ENCODE measurements at places on chromosomes 2 and 18. TPM values are rescaled to one million over a fixed set of nuclear protein-coding genes. Genes with fewer than 3 reads are reported as not detected.
A peak's percentile ranks its signal among the peaks of the same experiment; 100 is the strongest.

GRCh38 chr2:139020287-139020686 lies 240.1 kb upstream of the NXPH2 start:
- DNase-seq: no peak

The ERICH2 gene
- 1.2 TPM for polyA plus RNA-seq

GRCh38 chr2:213766465-213766901 lies 482.2 kb downstream of the SPAG16 start:
- peak; percentile 51 for DNase-seq

DNA sequence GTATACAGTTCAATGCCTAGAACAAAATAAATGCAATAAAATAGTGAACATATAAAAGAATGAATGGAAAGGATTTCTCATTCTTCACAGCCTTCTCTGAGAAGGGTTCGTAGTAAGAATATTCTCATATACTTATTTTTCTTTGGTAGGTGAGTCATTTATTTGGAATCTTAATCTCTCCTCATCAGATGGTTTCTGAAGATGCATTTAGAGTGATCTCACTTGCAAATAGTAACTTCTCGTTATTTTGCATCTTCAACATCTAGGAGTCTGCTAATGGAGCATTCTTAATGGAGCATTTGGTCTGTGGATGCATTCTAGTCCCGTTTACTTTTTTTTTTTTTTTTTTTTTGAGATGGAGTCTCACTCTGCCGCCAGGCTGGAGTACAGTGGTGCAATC lies 3.9 kb downstream of the UBXN4 start:
- DNase-seq: no peak

The CIB4 gene
- polyA plus RNA-seq: not detected

- DNase-seq: no peak
Measured at GRCh38 chr2:220226076-220226475, 598.6 kb downstream of the SLC4A3 start.

The SMC6 gene
- polyA plus RNA-seq: 8.8 TPM

The CAPN14 gene
- 0.15 TPM for polyA plus RNA-seq

The TCF23 gene
- 0.03 TPM for polyA plus RNA-seq

- DNase-seq: no peak
Measured at GRCh38 chr2:138274421-138275291, 226.9 kb upstream of the SPOPL start.

The POTEJ gene
- not detected for polyA plus RNA-seq

The GPR55 gene
- 0.22 TPM for polyA plus RNA-seq

DNA sequence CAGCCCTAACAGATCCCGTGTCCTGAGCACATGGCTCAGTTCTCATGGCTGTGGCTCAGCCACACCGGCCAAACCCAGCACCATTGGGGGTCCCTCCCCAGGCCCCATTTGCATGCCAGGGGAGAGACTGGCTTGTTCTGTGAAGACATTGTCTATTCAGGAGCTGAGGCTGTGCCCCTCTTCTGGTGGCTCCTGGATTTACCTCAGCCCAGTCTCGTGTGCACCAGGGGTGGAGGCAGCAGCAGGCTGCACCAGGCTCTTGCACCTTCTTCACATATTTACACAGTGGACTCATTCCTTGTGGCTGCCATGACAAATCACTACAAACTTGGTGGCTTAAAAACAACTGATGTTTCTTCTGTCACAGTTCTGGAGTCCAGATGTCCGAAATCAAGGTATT lies 92.4 kb upstream of the ITGA6 start:
- no peak for DNase-seq

DNA sequence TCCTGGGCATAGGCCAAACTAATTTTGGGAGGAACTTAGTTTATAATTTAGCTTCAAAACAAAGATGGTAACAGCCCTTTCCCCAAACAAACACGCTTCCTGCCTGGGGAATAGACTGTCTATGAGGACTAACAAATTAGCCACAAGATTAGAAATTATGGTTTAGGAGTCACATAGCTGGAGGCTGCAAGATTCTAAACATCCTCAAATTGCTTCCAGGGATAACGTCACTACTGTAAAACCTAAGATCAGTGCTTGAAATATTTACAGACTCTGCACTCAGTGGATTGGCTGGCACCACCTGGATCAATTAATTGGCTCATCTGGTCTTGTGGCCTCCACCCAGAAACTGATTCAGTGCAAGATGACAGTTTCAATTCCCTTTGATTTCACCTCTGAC lies 118.0 kb upstream of the TACR1 start:
- no peak for DNase-seq

The REG1B gene
- 0.37 TPM for polyA plus RNA-seq

GRCh38 chr2:201191132-201191875 lies 8.4 kb downstream of the CASP10 start:
- peak; percentile 74 for DNase-seq

The SERPINB13 gene
- not detected for polyA plus RNA-seq

The B4GALT6 gene
- 10.3 TPM for polyA plus RNA-seq

- no peak for DNase-seq
Measured at GRCh38 chr2:211867845-211868451, 670.7 kb downstream of the ERBB4 start.

DNA sequence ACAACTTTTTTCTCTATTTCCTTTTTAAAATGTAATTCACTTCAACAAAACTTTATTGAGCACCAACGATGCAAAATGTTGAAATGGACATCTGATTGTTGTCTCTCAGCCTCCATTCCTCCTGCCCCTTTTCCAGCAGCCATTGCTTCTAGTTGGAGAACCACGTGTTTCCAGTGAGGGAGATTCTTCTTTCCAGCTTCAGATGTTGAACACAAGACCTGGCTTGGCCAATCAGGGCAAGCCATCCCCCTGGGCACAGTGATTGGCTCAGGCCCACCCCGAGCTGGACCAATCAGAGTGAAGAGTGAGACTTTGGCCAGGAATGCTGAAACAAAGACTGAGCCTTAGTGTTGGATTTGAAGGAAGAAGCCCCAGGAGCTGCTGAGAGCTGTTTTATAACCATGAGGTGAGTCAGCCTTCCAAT lies 59.0 kb downstream of the E2F6 start:
- peak; percentile 31 for DNase-seq

The SERPINB7 gene
- polyA plus RNA-seq: not detected
